ENCODE measurements at places on chromosomes 5 and 9.

- no peak for DNase-seq
Measured at GRCh38 chr9:92026206-92027002, 76.4 kb upstream of the ROR2 start.

GRCh38 chr9:1443450-1443849, 393.3 kb downstream of the DMRT2 start:
- no peak for DNase-seq

DNA sequence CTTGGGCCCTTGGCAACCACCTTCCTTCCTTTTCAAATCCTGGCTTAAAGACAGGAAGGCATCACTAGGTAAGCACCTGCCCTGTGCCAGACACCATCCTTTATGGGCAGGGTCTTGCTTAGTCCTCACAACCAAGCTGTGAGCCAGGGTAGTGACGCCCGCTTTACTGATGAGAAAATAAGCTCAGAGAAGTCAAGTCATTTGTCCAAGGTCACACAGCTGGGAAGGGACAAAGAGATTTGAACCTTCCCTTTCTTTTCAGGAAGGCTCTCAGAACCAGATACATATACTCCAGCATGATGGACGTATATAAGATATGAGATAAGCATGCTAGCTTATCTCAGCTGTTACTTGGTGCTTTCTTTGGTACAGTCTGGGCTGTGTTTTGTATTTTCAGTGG, 76.9 kb downstream of the SH3PXD2B start:
- no peak for DNase-seq

- DNase-seq: no peak
Measured at GRCh38 chr5:2130361-2130760, 247.6 kb upstream of the IRX4 start.

Measured in RKO (cell line).